ENCODE measurements at places on chromosomes 2 and 18.

GRCh38 chr2:181570833-181571661, 85.9 kb downstream of the CERKL start:
- no peaks in the 10 kb centered on the region for H3K36me3 ChIP-seq
- H3K4me3 ChIP-seq, result no peak overlapping the region
- DNase-seq, result no peak
- H3K4me1 ChIP-seq, result no peaks in the 10 kb centered on the region
- H3K27me3 ChIP-seq, result peaks cover 19% of the 10 kb centered on the region

- no peaks in the 10 kb centered on the region for H3K36me3 ChIP-seq
- peaks cover 5% of the 10 kb centered on the region for H3K27me3 ChIP-seq
- no peak for DNase-seq
- no peaks in the 10 kb centered on the region for H3K4me1 ChIP-seq
- no peak overlapping the region for H3K27ac ChIP-seq
Observed at GRCh38 chr2:222796413-222797103, 64.3 kb upstream of the ACSL3 start.

- H3K36me3 ChIP-seq, result no peaks in the 10 kb centered on the region
- DNase-seq, result no peak
- H3K27me3 ChIP-seq, result no peaks in the 10 kb centered on the region
- H3K4me3 ChIP-seq, result no peak overlapping the region
- H3K4me1 ChIP-seq, result no peaks in the 10 kb centered on the region
Observed at GRCh38 chr18:27901424-27902226, 275.3 kb downstream of the CDH2 start.

DNA sequence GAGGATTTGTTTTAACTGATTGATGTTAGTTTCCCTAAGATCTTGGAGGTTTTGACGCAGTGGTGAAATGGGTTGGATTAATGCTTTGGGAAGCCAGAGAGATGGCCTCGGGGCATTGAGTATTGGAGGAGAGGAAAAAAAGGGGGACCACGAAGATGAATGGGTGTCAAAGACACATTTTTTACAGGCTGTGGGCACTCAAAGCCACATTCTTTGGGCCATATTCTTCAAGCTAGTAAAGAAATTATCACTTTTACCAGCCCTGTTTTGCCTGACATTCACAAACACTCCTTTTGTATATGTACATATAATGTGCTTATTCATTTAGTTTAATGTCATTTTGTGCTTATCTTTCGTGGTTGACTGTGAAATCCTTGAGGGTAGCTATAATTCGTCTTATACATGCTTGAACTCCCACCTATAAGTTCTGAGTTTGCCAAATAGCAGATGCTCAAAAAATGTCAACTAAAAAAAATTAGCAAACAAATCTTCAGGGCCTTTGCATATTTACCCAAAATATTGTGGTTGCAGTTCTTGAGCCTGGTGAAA, 146.3 kb downstream of the ARL6IP6 start:
- DNase-seq, result no peak
- H3K4me3 ChIP-seq, result no peak overlapping the region
- H3K27me3 ChIP-seq, result no peaks in the 10 kb centered on the region
- H3K27ac ChIP-seq, result no peak overlapping the region
- H3K36me3 ChIP-seq, result no peaks in the 10 kb centered on the region
- H3K4me1 ChIP-seq, result no peaks in the 10 kb centered on the region

DNA sequence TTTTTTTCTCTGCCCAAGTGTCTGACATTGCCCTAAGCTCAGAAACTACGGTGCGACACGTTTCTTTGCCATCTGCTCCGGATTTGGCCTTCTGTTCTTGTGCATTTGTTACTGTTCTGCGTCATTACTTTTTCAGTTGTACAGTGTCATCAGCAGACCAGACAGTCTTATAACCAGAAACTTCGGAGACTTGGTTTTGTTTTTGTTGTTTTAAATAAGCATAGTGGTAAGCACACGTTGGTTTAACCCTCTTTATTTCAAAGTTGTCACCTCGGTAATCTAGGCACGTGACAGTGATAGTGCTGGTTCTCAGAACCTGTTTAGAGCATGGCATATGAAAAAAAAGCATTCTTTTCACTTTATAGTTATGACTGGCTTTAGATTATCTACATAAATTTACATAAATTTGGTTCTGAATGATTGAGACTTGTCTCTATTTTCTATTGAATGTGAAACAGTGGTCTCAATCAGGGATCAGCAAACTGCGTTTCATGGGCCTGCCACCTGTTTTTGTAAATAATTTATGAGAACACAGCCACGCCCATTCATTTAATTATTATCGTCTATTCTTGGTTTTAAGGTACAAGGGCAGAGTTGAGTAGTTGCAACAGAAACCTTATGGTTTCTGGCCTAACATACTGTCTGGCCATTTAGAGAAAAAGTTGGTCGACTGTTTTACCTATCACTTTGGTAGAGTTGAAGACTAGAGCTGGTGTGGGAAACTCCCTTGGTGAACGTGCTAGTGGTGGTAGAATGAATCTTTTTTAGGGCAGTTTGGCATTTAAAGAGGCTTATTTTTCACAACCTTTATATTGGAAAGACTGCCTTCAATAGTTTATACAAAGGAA, 106.5 kb downstream of the ZNF532 start:
- no peaks in the 10 kb centered on the region for H3K4me1 ChIP-seq
- peaks cover 9% of the 10 kb centered on the region for H3K27me3 ChIP-seq
- no peak overlapping the region for H3K4me3 ChIP-seq
- H3K27ac ChIP-seq, result no peak overlapping the region
- DNase-seq, result no peak
- no peaks in the 10 kb centered on the region for H3K36me3 ChIP-seq

DNA sequence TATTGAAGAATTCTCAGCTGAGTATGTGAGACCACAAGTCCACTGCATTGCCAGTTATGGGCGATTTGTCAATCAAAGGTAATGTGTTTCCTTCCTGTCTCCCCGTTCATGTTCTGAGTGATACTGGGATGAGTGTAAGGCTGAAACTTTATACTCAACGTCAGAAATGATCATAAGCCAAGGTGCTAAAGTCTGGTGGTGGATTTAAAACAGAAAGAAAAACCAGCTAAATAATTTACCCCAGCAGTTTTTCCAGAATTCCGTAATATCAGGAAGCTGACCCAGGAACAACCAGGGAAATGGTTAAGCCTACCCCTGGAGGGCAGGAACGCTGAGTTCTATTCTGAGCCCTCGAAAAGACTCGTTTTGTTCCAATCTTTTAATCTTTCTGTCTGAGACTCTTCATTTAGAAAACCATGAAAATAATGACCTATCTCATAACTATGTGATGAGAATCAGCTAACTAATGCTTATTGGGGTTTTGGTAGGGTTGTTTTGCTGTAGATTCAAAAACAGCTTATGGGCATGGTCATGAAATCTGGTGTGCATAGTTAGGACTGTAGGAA, 149.6 kb downstream of the LAMA3 start:
- no peaks in the 10 kb centered on the region for H3K36me3 ChIP-seq
- peak; percentile 14 for DNase-seq
